M059J (cell line): ENCODE measurements at places on chromosomes 4 and X.

DNA sequence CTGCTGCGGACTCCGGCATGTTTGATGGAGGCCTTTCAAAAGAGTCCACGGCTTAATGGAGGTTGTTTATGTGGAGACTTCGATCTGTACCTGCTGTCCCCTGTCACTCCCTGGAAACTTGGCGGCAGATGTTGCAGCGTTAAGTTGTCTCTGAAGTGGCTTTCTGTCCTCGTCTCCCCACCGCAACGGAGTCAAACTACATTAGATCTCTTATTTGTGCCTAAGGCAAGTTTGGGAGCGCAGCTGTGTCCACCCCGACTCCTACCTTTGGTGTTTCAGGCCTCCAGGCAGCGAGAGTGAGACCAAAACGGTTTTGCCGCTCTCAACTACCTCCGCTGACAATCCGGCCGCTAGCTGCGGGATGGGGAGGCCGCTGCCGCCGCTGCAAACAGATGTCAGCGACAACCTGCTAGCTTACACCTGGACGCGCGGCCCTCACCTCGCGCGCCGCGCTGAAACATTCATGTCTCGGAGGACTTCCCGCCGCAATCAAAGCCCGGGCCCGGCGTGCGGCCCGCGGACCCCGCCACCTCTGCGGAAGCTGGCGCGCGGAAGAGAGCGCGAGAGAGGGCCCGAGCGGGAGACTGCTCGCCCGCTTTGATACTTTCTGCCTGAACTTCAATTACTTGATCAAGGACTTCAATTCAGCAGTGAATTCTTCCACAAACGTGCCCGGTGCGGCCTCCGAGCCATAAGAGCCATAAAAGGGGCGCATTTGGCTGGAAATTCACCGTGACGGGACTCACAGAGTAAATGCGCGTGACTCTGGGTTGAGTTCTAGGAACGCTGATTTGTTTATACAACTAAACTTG, 108.4 kb downstream of the ANTXR2 start:
- peak; percentile 22 for DNase-seq

DNA sequence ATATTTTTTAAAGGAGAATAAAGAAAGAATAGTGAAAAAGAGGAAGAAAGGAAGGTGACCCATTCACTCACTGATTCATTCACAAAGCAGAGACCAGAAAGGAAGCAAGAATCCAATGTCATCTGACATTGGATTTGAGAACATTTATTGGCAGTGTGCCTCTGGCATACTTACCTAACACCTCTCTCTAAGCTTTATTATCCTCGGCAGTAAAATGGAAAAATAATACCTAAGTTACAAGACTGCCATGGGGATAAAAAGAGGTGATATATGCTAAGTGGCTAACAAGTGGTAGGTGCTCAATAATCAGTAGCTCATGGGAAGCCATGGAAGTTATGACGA, 41.6 kb upstream of the PPARGC1A start:
- peak; percentile 15 for DNase-seq

- DNase-seq, result no peak
Measured at GRCh38 chr4:127624173-127624572, 8.6 kb upstream of the INTU start.

- DNase-seq, result no peak
Measured at GRCh38 chrX:96791559-96791958, 92.1 kb upstream of the RPA4 start.

- no peak for DNase-seq
Measured at GRCh38 chr4:44118971-44119680, 329.5 kb downstream of the KCTD8 start.

- peak; percentile 60 for DNase-seq
Measured at GRCh38 chr4:143411527-143412419, 75.1 kb downstream of the GAB1 start.

DNA sequence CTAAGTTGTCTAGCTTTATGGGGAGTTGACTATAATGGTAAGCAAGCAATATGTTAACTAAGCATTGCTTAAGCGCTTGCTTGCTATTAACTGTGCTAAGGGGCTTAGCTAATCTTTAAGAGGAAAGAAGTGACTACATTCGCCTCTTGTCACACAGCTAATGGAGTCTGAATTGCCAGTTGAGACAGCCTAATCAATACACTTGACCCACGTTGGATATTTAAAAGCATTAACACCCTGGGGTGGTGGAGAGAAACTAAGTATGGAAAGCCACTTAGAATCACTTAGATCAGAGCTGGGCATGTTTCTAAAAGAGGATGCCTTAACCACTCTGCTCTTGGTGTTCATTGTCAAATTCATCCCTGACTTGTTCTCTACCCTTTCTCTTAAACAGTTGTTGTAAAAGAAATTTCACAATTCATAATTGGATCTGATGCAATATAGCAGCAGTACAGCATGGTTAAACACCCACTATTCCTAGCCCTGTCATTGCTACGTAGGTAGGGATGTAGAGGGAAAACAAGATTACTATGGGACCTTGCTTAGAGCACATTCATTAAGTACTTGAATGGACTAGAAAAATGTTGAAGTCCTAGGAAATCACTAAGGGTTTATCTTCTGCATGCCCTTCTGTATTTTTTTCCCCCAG, 3.5 kb downstream of the ZAR1 start:
- DNase-seq, result no peak

GRCh38 chr4:138247643-138248042, 5.5 kb upstream of the SLC7A11 start:
- no peak for DNase-seq

- DNase-seq, result peak; percentile 41
Measured at GRCh38 chr4:16263056-16263455, 36.8 kb upstream of the TAPT1 start.

DNA sequence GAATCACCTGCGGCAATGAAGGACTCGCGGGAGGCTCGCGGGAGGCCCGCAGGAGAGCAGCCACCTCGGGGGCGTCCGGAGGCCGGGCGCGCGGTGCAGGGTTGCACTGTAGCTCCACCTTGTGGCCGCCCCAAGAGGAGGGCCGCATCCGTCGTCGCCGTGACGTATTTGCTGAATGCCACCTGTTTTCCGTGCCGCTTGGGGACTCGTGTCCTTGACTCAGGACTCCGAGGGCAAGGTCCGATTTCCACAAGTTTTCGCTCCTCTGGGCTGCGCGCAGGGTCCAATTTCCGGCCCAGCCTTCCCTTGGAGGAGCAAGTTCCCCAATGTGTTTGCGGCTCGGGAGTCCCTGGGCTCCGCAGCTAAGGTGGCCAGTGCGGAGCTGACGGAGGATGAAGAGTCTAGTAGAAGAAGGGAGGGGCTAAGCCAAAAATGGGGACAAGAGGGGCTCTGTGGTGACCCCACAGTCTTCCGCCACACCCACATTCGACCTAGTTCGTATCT, 10.7 kb upstream of the DLG3 start:
- peak; percentile 75 for DNase-seq

DNA sequence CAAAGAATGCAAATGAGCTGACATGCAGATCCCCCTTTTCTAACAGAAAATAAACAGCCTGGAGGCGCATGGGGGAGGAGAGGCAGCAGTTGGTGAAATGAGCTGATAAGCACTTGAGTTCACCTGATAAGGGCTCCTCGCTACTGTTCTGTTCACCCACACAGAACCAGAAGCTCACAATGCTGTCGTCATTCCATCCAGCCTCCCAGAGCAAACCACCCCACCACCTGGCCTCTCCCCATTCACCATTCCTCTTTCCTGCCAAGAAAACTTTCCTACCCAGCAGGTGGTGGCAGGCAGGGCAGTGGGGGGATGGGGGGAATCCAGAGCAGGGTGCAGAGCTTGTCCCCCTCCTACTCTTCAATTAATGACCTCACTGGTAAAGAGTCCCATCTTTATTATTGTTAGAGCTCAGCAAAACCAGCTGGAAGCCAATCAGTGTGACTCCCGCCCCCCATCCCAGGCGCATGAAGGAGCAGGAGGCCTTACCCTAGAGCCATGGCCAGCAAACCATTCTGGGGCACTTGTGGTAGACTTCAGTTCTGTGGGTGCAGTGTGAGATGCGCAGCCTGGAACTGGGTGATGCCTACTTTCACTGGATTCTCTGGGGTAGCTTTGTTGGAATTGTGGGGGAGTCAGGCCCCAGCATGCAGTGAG, 350.3 kb downstream of the ZIC3 start:
- DNase-seq, result no peak

DNA sequence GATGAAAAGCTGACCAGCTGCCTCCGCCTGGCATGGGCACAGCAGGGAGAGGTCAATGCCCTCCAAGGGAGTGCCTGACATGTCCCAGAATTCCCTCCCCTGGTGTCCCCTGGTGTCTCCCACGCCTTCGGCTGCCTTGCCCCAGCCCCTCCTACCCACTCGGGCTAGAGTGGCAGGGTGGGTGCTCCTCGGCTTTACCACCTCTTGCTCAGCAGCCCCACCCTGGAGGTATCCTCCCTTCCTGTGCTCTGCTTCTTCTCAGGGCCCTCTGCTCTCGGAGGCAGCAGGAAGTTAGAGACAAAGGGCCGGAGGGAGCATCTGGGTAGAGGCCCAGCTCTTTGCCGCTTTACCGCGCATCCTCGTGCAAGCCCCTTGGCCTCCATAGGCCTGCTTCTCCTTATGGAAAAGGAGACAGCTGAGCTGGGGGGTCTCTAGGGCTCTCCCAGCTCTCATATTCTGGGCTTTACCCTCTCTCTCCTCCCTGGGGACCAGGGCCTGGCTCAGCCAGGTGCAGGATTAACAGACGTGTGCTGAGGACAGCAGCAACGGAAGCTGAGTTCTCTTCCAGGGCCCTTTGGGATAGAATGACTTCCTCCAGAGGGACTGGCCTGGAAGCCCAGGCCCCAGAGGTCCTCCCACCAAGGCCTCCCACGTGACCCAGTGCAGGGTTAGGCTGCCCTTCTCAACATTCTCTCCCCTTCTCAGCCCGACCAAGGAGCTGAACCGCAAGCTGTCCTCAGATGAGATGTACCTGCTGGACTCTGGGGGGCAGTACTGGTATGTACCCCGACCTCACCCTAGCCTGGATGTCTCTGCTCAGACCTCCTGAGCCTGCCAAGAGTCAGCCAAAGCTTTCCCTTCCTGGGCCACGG, 17.2 kb downstream of the XPNPEP2 start:
- DNase-seq, result no peak

GRCh38 chr4:76732246-76732645, 165.7 kb downstream of the SOWAHB start:
- no peak for DNase-seq

GRCh38 chrX:134139090-134139489, 97.9 kb upstream of the CCDC160 start:
- no peak for DNase-seq

DNA sequence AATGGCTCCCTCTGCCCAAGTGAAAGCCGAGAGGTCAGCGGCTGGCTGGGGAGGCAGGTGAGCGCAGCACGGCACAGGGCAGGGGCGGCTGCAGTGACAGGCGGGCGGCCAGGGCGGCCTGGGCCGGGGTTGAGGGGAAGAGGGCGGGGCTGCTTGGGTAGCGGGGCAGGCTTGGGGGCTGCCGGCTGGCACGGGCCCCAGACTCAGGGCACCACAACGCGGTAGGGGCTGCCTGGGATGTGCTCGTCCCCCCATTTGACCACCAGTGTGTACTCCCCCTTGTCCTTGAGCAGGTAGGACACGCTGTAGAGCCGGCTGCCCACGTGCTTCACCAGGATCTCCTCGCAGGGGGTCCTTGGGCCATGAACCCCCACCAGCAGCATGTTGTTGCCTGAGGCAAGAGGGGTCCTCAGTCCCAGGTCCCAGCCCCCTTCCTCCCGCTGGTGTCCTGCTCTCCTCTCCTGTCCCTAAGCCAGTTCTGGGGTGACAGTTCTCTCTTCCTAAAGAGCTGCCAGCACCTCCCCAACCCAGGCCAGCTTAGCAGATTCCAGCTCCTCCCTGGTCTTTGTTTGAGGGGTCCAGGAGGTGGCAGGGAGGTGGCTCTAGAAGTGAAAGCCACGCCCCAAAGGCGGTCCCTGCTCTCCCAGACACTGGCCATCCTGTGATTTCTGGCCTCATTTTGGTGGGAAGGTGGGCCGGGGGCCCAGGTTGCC, 25.6 kb downstream of the FLNA start:
- peak; percentile 54 for DNase-seq

- DNase-seq, result peak; percentile 39
Measured at GRCh38 chr4:163544407-163545038, 50.0 kb downstream of the TMA16 start.

GRCh38 chrX:69674891-69675290, 59.0 kb downstream of the EDA start:
- DNase-seq, result no peak

DNA sequence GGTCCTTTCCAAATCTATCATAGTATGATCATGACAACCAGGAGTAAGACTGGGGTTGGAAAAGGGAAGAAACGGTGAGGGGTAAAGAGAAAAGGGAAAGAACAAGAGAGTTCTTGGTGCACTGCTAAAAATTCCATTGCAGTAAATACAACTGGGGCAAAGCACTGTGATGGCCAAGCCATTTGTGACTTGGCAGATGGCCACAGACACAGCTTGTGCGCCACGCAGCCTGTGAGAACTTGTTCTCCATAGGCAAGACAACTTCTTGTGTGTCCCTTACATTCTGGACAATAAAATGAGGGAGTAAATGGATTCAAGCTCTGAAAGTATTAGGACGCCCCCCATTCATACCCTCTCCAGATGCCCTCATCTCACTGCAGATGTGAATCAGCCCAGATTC, 10.9 kb downstream of the MFAP3L start:
- DNase-seq, result no peak

DNA sequence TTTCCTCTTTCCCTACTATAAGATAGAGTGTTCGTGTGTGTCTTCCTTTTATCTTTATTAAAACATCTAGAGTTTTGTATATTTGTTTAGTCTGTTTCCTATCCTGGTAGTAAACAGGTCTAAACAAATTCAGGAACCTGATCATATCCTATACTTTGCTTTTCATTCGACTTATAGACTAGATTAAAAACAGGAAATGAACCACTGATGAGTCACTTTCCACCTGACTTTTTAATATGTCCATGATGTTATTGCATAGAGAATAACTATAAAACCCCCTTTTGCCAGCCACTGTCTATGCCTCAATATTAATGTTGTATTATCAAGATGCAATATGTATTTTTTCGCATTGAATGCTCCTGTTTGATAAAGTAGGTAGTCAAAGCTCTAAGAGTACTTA, 1794.0 kb downstream of the STIM2 start:
- DNase-seq, result no peak

GRCh38 chr4:41660352-41660751, 88.2 kb downstream of the PHOX2B start:
- peak; percentile 66 for DNase-seq

DNA sequence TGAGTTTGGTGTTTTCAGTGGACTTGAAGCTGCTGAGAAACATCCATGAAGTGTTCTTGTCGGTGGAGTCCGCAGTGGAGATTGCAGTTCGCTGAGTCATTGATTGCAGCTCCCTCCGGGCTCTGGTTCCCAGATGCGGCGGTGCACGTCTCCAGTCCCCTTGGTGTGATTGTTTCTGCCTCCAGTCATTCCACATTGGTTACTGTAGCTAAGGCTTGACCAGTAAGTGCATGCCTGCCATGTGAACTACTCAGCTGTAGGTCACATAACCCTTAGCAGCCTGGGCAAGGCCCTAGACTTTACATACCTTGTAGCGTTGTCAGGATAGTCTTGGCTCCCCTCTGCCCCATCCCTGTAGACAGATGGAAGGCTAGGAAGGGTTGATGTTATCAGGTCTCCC, 53.8 kb upstream of the CLCN4 start:
- DNase-seq, result no peak

GRCh38 chrX:121746105-121746504, 698.7 kb downstream of the GLUD2 start:
- DNase-seq, result no peak

- peak; percentile 61 for DNase-seq
Measured at GRCh38 chr4:83581411-83582288, 45.7 kb downstream of the GPAT3 start.

GRCh38 chr4:24370421-24370820, 213.9 kb downstream of the DHX15 start:
- DNase-seq, result no peak

GRCh38 chr4:127856813-127857447, 23.8 kb upstream of the PLK4 start:
- DNase-seq, result peak; percentile 93
